Cortex of kidney (tissue), 1 donor: ENCODE measurements at places on chromosomes 1 and 21.

DNA sequence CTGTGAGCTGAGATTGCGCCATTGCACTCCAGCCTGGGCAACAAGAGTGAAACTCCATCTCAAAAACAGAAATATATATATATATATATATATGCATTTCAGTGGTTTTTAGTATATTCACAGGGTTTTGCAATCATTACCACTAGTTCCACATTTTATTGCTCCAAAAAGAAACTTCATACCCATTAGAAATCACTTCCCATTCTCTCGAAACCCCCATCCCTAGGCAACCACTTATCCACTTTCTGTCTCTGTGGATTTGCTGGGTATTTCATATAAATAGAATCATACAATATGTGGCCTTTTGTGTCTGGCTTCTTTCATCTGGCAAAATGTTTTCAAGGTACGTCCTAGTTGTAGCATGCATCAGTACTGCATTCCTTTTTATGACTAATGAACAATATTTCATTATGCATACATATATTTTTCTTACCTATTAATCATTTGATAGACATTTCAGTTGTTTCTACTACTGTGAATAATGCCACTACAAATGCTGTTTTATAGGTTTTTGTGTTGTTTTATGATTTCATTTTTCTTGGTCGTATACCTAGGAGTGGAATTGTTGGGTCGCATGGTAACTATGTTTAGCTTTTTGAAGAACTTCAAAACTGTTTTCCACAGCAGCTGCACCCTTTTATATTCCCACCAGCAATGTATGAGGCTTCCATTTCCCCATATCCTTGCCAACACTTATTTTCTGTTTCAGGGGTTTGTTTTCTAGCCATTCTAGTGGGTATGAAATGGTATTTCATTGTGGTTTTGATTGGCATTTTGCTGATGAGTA lies 95.9 kb downstream of the PHTF1 start:
- no peak for DNase-seq

- no peak for DNase-seq
These were observed 1.6 kb downstream of the ST6GALNAC5 start for GRCh38 chr1:76868916-76869315.

- DNase-seq: no peak
These were observed 218.1 kb downstream of the USH2A start for GRCh38 chr1:216205176-216205575.

- DNase-seq: no peak
These were observed 18.2 kb downstream of the PRRX1 start for GRCh38 chr1:170682169-170682568.

DNA sequence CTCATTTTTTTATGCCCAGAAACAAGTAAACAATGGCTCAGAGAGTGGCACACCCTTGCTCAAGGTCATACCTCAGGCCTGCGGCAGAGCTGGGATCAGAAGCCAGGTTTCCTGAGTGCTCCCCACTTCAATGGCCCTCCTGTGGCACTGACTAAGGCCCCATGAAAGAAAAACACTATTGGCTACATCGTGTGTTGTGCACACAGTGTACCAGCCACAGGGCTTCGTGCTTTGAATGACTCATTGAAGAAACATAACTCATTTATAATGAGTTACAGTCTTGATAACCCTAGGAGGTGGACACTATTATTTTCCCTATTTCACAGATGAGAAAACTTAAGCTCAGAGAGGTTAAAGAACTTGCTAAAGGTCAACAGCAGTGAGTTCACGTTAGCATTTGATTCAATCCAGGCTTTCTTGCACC lies 91.2 kb downstream of the TRABD2B start:
- DNase-seq: no peak

DNA sequence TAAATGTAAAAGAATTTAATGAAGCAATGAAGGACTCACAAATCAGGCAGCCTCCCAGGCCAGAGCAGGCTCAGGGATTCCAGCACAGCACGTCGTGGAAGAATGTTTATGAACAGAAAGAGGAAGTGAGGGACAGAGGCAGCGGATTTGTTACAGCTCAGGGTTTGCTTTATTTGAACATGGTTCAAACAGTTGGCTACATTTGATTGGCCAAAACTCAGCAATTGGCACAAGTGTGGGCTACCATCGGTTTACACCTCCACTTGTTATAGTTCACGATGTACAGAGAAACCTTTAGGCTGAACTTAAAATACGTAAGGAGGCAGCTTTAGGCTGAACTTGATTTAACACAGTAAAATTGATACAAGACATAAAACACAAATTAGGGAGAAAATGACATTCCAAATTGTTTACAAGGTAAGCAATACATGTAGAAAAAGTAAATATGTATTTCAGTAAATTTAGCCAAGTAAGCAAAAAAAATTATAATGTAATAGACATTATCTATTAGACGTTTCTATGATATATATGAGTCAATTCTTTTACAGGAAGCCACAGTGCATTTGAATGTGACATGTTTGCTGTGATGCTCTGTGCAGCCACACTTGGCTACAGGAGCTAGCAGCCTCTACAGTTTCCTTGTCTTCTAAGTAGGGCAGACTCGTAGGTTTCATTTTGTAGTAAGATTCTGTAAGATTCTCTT lies 126.5 kb downstream of the ADSS2 start:
- no peak for DNase-seq

GRCh38 chr1:205922806-205923205 lies 20.4 kb downstream of the SLC26A9 start:
- no peak for DNase-seq

DNA sequence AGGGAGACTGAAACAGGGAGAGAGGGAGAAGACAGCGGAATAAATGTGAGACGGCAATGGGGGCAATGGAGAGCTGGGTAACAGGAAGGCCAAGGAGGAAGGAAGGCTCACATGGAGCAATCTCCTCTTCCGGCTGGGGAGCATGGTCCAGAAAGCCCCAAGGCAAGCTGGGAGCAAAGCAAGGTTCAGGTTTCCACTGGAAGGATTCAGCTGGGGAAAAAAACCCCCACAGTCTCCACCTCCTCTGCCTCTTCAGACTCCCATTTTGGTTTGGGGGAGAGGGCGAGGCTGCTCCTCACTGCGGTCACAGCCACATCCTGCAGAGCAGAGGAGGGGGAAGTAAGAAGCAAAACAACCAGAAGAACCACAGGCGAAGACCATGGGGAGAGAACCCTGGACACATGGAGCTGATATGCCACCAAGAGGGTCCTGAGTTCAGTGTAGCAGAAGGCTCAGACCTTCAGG lies 650 bp downstream of the TNFAIP8L2 start:
- no peak for DNase-seq

DNA sequence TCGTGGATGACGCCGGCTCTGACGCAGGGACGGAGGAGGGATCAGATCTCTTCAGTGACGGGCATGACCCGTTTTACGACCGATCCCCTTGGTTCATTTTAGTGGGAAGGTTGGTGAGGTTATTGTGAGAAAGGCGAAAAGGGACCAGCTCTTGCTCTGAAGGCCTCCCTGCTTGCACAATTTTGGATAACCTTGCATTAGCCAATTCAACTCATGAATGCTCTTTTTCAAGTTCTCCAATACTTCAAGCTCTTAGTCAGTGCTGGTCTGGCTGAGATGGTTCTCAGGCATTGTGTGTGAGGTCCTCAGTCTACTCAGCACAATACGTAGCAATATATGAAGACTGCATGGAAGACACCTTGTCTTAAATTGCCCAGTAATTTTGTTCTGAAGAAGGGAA lies 72.6 kb upstream of the PGD start:
- no peak for DNase-seq

GRCh38 chr1:159960721-159961381 lies 6.8 kb upstream of the SLAMF9 start:
- no peak for DNase-seq

DNA sequence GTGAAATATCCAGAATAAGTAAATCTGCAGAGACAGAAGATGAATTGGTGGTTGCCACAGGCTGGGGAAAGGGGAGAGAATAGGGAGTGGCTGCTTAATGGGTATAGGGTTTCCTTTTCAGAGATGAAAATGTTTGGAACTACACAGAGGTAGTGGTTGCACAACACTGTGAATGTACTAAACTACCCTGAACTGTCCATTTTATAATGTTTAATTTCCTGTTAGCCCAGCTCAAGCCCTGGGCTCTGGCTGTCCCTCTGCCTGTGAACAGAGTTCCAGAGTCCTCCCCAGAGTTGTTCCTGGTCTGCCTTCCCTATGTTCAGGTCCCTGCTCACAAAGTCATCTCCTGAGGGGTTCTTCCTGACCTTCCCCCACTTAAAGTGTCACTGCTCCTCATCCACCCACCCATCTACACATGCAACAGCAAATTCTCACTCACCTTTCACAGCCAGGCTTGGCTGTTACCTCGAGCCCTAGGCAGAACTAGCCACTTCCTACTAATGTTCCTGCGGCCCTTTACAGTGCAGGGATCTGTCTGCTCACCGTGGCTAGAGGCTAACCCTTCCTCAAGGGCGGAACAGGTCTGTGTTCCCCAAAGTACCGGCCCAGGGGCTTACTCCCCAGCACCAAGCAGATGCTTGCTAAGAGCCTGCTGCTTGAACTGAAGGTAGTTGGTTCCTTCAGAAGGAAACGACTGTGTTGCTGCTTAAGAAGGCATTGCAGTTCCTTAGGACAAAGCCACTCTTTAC lies 22.4 kb downstream of the DHCR24 start:
- DNase-seq: no peak
